ENCODE measurements at places on chromosomes 3 and 15.

DNA sequence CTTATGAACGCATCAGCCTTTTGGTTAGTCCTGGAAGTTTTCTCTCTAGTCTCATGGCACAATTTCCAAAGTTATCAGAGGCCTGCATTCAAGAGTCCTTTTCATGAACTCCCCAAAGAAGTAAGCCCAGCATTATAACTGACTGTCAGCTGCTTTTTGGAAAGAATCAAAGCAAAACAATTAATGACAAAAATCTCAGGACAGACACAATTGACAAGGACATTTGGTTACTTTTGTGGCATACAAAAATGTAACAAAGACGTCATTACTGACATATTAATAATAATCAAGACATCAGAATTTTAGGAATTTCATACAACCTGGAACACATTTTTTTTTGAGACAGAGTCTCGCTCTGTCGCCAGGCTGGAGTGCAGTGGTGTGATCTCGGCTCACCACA lies 21.2 kb downstream of the KATNBL1 start:
- no peak for DNase-seq

- no peak for DNase-seq
Observed at GRCh38 chr15:70339571-70340493, 242.1 kb upstream of the TLE3 start.

DNA sequence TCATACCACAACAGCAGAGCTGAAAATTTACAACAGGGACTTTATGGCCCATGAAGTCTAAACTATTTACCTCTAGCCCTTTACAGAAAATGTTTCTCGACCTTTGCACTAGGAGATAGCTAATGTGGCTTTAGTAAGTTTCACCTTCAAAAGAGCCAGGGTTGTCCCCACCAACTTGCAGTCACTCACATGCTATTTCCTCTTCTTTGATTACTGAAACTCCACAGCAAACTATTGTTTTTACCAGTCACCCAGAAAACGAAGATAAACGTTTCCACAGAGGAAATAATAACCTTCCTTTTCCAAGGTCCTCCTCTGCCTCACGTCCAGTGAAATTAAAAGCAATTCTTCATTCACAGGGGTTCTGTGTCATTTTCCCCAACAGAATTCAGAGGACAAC lies 48.2 kb downstream of the WWTR1 start:
- DNase-seq, result no peak

DNA sequence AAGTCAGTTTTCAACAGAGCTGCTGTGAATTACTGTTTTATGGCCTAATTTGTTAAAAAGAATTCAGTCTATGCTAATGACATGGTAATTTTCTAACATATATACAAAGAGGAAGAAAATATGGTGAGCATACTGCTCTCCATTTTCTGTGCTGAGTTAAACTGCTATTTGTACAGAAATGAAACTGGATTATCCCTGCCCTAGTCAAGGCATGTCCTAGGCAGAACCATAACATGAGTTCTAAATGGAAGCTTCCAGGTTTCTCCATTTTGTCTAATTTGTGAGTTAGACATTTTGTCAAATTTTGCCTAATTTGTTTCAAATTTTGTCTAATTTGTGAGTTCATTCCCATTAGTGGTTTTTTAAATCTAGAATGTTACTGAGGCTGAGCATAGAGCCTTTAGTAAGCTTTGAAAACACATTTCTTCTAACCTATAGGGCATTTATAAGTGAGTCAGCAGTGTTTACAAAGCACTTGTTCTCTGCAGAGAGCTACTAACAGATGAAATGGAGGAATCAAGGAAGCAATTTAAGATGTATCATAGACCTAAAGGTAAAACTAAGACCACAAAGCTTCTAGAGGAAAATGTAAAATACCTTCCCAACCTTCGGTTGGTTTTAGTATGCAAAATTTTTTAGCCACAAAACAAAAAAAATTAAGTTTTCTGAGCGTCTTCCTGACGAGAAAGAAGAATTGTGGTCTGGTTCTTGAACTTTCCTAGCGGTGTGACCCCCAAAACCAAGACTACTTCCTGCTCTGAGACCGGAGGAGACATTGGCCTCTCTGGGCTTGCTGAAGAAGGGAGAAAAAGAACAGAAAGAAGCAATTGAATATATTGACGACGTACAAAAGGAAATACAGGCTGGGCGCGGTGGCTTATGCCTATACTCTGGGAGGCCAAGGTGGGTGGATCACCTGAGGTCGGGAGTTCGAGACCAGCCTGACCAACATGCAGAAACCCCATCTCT lies 9.8 kb downstream of the P2RY14 start:
- no peak for DNase-seq

DNA sequence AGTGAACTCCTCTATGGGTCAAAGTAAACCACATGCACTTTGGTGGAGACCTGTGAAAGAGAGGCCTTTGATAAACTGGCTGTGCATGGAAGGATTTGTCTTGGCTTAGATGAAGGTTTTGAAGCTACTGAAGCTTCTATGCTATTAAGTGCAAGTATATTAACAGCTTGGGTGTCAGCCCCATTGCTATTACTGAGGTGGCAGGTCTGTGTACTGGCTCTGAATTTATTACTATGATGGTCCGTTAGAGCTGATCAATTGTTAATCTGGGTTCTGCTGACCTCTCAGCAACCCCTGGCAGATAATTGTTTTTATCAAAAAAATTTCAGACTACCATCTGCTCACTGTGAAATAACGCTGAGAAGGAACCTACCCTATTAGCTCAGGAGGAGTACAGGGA lies 268.2 kb downstream of the CACNA2D3 start:
- no peak for DNase-seq

GRCh38 chr15:78049691-78050440 lies 27.6 kb downstream of the TBC1D2B start:
- DNase-seq, result no peak

GRCh38 chr3:50913260-50913659 lies 238.5 kb downstream of the DOCK3 start:
- DNase-seq, result no peak

GRCh38 chr3:107464037-107464436 lies 58.7 kb upstream of the BBX start:
- no peak for DNase-seq

DNA sequence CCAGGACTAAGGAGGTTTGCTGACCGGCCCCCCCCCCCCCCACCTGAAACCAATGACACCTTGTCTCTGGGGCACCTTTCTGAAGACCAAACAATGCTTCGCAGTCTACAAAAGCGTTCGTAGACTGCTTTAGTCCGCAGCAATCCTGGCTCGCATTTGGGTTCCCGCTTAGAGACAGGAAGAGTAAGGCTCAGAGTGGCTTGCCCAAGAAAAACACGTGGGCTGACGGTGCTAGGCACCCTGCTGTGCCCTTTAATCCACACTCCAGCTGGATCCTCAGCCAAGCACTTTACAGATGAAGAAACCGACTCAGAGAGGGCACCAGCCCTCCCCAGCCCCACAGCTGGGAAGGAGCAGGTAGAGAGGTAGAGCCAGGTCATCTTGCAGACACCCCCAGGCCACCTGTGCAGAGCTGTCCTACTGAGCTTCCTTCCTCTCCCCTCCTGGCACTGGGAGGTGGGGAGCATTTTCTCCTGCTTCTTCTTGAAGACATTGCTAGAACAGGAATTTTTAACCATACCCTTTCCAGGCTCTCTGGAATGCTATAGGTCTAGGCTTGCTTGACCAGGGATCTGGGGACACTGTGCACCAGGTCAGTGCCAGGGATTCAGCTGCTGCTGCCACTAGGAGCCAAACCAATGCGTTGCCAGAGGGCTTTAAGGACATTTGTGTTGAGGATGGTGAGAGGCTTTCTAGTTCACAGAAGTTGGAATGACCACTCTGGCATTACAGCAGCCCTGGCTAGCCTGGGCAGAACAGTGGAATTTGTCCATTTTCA lies 1.0 kb upstream of the KLF15 start:
- no peak for DNase-seq

- DNase-seq, result no peak
Observed at GRCh38 chr15:55279746-55280351, 9.8 kb downstream of the RAB27A start.

- no peak for DNase-seq
Observed at GRCh38 chr15:51484781-51485180, 137.8 kb downstream of the DMXL2 start.

DNA sequence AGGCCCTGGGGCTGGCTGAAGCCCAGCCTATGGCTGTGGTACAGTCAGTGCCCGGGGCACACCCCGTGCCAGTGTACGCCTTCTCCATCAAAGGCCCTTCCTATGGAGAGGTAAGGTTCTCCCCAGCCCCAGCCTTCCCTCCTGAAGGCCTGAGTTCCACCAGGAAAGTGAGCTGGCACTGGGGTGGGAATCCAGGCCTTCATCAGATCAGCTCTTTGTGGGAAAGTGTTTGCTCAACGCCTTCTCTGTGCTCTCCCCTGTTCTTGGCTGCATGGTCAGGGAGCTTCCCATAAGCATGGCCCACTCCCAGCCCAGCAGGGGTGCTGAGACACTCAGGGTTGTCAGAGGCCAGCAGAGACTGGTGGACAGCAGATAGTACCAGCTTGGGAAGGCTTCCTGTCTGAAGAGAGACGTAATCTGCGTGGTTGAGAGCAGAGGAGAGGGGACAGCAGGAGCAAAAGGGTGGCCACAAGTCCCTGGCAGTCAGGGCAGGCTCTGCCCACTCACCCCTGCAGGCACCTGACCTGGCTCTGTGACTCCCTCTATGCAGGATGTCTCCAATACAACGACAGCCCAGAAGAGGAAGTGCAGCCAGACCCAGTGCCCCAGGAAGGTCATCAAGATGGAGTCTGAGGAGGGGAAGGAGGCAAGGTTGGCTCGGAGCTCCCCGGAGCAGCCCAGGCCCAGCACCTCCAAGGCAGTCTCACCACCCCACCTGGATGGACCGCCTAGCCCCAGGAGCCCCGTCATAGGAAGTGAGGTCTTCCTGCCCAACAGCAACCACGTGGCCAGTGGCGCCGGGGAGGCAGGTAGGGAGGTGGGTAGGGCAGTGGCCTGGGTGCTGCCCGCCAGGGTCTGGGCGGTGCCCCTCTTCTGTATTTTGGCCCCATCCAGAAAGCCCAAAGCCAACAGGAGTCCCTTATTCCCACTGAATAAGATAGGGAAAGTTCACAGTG lies 38.4 kb downstream of the PML start:
- no peak for DNase-seq

DNA sequence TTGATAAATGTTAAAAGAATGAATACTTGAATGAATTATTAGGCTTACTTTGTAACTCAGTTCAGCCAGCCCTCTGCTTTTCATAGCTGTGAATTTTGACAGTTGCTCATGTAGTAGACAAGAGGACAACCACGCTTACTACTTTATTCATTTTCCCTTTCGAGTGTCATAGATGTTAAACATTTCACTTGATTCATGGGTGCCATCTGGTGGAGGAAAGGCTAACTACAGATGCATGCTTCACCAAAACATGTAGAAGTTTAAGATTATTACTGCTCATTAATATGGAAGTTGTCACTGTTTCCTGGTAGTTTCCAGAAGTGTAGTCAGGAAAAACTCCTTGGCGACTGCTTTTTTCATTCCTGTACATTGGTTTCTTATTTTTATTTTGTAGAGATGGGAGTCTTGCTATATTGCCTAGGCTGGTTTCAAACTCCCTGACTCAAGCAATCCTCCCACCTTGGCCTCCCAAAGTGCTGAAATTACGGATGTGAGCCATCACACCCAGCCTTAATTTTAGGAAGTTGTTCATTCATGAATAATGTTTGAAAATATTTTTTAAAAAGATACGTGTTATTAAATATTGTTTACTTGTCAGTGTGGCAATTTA lies 163.2 kb downstream of the B3GALNT1 start:
- no peak for DNase-seq

DNA sequence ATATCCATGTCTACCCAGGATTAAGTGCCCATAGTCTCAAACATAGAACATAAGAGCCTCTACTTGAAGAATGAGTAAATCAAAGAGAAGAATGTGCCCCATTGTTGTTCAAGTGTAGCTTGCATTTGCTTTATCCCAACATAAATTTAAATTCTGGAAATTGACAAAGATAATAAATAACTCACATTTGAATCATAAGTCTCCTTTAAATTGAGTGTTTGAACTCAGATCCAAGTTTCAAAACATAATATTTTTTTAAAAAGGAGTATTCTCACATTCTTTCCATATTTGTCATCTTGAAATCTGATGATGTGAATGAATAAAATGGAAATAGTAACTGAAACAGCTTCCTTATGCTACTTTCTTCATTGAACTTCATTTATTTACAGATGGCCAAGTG lies 135.2 kb downstream of the MECOM start:
- DNase-seq, result no peak

- no peak for DNase-seq
Observed at GRCh38 chr3:179676081-179676480, 23.2 kb downstream of the USP13 start.

GRCh38 chr3:4895838-4896237 lies 83.4 kb upstream of the BHLHE40 start:
- DNase-seq, result no peak

GRCh38 chr3:150480877-150481276 lies 65.4 kb downstream of the SERP1 start:
- no peak for DNase-seq

GRCh38 chr3:186096290-186096689 lies 12.6 kb downstream of the ETV5 start:
- no peak for DNase-seq

- no peak for DNase-seq
Observed at GRCh38 chr3:120021523-120021922, 72.7 kb downstream of the GSK3B start.

DNA sequence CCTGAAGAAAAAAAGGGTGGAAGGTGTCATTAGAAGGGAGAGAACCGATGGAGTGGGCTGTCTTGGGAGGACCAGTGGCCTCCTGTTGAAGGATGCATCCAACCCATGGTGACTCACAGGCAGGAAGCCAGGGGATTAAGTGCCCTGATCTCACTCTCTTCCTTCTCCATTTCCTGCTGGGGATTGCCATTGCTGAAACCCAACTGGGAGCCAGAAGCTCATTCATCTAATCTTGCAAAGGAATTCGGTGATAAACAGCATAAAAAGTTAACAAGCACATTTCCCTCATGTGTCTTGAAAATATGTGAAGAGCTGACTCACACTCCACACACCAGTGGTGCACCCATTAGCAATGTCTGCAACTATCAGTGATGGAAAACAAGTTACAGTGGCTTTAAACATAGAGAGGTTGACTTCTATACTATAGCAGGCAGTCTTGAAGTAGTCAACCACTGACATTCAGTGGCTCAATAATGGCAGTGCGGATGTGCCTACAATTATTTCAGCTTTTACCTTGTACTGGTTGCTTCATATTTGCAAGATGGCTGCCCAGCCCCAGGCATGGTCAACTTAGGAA lies 12.8 kb upstream of the CSRNP1 start:
- no peak for DNase-seq

GRCh38 chr15:34900748-34901147 lies 68.8 kb downstream of the AQR start:
- no peak for DNase-seq

DNA sequence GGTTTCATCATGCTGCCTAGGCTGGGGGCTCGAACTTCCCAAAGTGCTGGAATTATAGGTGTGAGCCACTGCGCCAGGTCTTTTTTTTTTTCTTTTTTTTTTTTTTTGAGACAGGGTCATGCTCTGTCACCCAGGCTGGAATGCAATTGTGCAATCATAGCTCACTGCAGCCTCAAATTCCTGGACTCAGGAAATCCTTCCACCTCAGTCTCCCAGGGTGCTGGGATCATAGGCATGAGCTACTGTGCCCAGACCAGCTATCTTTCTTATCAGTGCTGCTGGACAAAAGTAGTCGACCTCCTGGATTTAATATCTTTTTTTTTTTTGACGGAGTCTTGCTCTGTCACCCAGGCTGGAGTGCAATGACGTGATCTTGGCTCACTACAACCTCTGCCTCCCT lies 60.8 kb downstream of the TFDP2 start:
- no peak for DNase-seq
